Memory B cell (primary cell): ENCODE measurements at places on chromosomes 3 and 15.

GRCh38 chr3:9809239-9809614 is 835 bp upstream of the TTLL3 start:
- no peak for DNase-seq

DNA sequence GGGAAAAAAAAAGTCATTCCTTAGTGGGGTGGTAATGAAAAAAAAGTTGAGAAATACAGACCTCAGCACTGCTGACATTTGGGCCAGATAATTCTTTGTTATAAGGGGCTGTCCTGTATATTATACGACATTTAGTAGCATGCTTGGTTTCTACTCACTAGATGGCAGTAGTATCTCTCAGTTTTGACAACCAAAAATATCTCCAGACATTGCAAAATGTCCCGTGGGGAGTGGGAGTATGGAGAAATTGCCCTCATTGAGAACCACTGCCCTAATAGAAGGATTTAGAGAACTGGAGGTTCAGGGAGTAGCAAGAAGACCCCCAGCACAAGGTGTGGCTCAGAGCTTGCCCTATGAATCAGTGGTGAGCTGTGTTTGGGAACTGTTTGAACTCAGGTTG is 28.6 kb upstream of the TEX264 start:
- no peak for DNase-seq

GRCh38 chr15:31869686-31870307 is 160.5 kb upstream of the CHRNA7 start:
- DNase-seq: no peak

- no peak for DNase-seq
Measured at GRCh38 chr3:33134026-33134625, 20.3 kb downstream of the CRTAP start.

DNA sequence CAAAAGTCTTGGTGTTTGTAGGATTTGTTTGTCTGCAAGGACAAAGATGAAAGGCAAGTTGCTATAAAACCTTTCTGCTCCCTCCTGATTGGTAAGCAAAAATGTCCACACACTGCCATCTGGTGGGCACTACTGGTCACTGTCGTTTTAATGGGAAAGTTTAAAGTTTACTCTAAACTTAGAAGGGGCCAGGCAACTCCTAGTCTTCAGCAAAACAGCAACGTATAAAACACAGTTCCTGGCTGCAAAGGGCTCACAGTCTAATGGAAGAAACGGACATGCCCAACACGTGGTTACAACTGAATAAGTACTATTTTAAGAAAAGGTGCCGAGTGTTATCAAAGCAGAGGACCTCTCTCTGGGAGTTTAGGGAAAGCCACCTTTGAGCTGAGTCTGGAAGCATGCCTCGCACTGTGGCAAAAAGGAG is 23.7 kb upstream of the TPRG1 start:
- DNase-seq: peak; percentile 51

DNA sequence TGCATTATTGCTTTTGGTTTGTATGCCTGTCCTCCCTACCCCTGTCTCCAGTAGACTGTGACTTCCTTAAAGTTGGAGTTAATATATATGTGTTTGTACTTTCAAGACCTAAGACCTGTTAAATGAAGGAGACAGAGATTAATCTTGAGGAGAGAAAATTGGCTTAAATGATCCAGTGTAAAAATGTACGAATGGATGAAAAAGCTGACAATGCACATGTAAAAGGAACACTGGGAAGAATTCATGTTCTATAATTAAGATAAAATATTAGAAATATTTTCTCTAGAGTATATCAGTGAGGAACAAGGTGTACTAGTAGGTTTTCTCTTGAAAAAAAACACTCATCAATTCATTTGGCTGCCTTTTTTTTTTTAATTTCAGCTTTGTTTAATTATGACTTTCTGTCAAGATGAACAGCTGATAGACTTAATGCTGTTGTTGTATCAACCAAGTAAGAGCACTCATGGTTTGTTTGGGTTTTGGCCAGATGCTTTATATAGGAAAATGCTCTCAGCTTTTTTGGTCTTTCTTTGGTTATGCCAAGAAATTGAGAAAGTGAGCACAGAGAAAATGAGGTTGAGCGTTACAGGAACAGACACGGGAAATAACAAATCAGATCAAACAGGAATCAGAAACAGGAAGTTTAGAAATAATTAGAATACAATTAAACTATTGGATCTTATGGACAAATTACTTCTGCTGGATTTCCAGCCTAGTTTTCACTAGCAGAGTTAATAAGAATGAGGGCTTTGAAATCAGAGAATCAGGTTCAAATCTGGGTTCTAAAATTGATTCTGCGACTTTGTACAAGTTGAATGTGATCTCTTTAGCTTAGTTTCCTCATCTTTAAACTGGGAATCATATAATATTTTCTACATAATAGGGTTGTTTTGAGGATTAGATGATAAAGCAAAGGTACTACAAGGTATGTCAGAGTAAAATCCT is 38.3 kb upstream of the AADAC start:
- DNase-seq: no peak

DNA sequence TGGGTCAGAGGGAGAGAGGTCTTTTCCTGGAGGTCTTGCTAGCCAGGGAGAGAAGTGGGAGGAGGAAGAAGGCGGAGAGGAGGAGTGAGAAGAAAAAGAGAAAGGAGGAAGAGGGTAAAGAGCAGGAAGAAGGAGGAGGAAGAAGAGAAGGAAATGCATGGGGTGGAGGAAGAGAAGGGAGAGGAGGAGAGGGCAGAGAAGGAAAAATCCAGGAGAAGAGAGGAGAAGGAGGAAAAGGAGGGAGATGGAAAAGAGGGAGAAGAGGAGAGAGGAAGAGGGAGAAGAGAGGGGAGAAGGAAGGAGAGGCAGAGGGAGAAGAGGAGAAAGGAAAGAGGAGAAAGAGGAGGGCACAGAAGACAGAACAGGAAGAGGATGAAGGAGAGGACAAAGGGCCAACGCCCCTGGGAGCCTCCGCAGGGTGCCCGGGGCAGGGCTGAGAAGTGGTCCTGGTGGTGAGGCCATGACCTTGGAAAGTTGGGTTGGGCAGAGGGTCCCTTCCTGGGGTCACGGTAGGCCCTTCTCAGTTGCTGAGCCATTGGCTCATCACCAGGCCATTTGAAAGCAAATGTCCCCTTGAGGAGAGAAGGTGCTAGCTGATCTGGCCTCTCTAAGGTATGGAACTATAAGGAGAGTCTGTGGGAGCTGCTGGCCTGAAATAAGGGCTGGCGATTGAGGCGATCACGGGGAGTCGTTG is 1.2 kb upstream of the SEMA3F start:
- DNase-seq: no peak

- no peak for DNase-seq
Measured at GRCh38 chr15:73965094-73965757, 26.9 kb downstream of the STOML1 start.

DNA sequence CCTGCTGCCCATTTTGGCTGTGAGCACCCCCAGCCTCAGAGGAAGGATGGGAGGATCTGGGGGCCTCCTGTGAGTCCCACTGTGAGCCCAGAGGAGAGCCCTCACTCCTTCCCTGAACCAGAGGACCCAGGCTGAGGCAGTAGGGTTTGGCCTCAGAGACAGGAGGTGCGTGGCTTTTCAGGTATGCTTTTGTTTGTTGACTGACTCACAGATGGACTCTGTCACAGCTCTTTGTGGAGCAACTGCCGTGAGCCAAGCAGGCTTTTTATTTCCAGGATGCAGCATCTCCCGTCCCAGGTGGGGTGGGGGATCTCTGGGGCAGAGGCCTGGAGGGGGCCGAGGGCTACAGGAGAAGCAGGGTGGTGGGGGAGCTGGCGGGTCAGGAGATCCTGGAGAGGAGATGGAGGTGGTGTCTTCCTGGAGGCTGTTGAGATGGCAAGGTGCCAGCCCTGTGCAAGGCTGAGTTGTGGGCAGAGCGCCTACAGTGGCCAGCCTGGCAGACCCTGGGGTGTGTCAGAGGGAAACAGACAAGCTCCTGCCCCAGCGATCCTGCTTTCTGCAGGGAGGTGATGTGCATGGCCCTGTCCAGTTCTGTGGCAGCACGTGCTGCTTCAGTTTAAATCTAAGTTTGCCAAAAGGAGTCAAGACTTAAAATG is 24.0 kb downstream of the PLXNA1 start:
- no peak for DNase-seq

DNA sequence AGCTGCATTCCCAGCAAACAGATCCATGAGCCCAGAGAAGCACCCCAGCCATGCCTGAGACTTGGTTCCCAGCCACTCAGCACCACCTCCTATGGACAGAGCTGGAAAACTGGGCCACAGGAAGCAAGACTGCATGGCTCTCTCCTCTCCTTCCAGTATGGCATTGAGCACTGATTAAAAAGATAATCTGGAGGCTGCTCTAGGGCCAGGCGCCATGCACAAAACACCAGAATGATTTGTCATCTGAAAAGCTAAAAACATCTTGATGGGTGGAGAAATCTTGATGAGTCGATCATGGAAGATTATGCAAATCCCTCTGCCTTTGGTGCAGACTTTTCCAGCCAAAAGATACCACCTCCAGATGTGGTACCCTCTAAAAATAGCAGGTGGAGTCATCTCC is 62.7 kb upstream of the MRPS22 start:
- no peak for DNase-seq

DNA sequence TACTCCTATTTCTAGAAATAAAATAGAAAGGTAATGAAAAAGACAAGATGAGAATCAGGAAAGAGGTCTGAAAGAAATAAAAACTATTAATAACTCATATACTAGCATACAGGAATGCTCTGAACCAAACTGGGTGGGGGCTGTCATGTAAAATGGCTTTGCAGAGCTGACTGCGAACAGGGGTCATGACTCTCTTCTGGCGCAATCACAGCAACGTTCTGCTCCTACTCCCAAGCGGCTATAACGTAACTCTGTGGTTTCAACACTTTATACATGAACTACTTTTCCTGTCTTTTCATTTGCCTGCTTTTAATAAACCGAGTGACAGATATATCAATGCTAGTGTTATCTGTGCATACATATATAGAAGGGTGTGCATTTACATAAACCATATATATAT is 116.7 kb downstream of the DLG1 start:
- no peak for DNase-seq

DNA sequence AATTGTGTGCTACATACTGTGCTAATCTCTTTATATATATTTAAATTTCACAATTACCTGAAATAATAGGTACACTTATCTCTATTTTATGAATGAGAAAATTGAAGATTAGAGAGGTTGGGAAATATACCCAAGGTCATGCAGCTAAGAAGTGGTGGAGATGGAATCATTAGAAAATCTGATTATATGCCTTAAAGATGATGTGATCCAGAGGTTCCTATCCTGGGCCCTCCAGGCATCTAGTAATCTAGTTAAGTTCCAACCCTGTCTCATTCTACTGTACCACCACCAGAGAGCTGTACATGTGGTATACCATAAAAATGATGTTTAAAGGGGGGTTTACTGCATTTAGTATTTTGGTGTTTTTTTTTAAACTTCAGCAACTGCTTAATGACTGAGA is 40.7 kb downstream of the SYN2 start:
- DNase-seq: no peak

GRCh38 chr3:49470714-49471420 is 800 bp downstream of the DAG1 start:
- no peak for DNase-seq

- no peak for DNase-seq
Measured at GRCh38 chr3:68483601-68484000, 448.7 kb downstream of the TAFA4 start.

DNA sequence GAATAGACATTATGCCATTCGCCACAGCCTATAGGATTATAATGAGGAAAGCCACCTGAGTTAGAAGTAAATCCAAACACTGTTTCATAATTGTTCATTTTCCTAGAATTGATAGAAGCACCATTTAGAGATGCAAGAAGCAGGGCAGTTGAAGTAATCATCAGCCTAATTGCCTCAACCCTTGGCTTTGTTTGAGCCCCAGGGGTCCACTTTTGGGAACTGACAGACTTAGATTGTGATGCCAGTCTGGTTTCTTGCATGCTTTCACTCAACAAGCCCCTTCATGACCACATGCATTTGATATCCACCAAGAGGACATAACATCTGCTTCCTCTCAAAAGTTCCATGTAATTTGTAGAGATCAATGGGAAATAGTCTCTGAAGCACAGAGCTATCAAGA is 97.2 kb upstream of the COL8A1 start:
- no peak for DNase-seq

GRCh38 chr3:151976211-151977050 is 103.0 kb downstream of the SUCNR1 start:
- no peak for DNase-seq

GRCh38 chr3:149648525-149648924 is 9.3 kb downstream of the WWTR1 start:
- no peak for DNase-seq

DNA sequence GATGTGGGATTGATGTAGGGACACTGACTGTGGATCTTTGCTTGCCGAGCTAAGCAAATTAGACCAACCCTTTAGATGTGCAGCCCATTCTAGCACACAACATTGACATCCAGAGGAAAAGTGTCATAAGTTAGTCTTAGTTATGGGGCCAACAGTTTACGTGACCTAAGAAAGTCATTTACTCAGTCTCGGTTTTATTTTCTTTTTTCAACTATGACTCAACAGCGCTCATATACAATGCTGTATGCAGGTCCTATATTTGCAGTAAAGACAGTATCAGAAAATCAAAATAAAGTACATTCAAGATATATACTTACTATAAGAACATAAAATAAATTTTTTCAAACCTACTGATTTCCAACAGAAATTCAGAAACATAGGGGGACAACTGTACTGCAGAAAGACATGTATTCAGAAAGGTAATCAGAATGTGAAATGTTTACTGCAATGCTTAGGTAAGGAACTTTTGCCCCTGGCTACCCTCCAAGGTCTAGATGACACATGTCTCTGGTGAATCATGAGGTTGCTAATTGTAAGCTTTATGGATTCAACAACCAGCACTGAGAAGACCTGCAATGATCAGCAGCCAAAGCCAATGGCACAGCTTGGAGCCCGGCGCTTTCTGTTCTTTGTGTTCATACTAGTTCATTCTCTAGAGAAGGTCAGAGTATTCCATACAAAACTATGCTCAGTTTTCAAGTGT is 317.5 kb upstream of the CNTN6 start:
- DNase-seq: no peak

DNA sequence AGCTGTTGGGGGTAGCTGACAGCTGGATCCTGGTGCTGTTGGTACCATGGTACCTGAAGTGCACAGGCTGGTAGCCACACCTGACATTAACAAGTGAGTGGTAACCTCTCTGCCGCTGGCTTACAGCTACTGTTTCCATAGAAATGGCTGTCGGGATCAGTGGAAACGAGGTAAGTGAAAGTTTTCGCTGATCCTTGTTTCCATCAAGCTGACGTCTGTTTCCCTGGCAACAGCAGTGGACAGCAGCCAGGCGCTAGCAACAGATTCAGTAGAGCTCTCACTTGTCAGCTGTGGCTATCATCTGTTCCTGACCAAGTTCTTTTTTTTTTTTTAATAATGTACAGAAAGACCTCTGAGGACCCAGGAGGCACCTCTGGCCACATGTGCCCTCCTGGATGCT is 166.2 kb downstream of the CHDH start:
- DNase-seq: no peak

- DNase-seq: no peak
Measured at GRCh38 chr3:179860275-179861107, 176.2 kb downstream of the PEX5L start.

- no peak for DNase-seq
Measured at GRCh38 chr15:50168783-50169411, 13.1 kb upstream of the SLC27A2 start.
